ENCODE measurements at places on chromosomes 3 and 15.
A peak's percentile ranks its signal among the peaks of the same experiment; 100 is the strongest.

- DNase-seq: no peak
Measured at GRCh38 chr3:14457999-14458398, 55.6 kb downstream of the SLC6A6 start.

DNA sequence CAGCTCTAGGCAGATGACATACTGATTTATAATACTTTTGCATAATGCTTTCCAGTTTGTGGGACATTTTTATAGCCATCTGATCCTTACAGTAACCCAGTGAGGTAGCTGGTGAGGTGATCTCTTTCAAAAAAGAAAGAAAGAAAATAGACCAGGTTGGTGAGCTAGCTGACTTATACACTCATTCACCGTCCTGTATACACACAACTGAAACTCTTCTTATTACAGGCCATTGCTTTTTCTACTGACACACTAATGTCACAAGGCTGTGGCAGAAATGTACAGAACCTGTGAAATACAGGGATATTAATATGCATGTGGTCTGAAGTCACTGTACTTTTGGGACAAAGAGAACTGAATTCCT is 150.2 kb upstream of the BHLHE40 start:
- no peak for DNase-seq

DNA sequence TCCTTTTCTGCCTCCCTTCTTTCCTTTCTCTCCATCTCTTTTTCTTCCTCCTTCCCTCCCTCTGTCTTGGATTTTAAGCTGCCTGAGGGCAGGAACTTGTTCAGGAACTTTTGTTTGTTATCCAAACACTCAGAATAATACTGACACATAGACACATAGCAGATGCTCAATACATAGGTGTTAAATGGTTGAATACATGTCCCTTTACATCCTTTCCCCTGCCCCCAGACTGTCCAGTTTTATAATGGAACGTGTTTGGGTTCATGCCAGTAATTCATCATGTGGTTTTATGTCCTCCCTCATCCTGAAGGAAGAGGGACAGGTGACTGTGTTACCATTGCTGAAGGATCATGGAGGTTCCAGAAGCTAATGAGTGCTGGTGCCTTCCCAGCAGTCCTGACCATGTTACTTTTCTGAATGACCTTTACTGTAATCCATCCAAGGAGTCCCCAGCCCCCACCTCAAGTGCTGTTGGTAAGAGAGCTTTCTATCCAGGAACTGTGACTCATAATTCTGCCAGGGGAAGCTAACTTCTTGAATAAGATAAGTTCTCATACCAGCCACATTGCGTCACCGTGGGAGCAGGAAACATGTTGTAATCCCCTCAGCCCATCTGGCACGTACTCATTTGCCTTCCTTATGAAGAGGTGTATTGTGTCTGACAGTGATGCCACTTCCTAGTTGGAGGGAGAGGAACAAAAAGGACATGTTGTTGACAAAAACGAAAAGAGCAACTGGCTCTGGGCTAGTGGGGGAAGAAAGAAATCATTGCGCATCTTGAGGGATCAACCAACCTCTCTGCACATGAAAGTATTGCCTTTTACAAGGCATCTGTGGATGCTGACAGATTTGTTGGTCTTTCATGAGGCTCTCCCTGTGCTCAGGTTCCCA is 52.4 kb downstream of the IL1RAP start:
- peak; percentile 100 for DNase-seq

DNA sequence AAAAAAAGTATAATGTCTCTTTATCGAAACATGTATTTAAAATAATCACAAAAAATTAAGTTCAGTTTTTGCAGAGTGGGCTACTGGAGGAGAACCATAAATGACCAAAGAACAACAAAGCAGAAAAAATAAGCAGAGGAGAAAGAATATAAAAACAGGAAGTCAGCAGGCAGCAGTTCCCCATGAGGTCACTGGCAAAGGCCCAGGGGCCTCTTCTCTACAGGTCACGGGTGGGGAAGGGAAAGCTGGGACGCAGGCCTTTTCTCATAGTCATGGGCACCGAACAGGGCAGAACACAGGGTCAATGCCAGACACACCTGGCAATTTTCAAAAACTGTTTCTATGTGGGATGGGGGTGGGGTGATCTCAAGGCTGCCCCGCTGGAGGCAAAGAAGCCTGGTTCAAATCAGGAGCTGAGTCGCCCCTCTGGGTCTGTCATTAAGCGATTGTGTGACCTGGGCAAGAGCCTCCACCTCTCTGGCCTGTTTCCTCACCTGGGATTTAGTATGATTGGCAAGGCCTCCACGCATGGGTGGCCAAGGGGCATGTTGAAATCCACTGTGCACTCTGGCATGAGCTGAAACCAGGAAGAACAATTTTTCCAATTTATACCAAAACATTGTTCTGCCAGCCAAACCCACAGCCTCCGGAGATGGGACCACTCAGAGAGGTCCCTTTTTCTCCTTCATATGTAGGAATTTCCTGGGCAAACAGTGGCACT is 43.8 kb upstream of the UACA start:
- DNase-seq: no peak

- DNase-seq: no peak
Measured at GRCh38 chr3:10280177-10280529, 12.6 kb downstream of the GHRL start.

DNA sequence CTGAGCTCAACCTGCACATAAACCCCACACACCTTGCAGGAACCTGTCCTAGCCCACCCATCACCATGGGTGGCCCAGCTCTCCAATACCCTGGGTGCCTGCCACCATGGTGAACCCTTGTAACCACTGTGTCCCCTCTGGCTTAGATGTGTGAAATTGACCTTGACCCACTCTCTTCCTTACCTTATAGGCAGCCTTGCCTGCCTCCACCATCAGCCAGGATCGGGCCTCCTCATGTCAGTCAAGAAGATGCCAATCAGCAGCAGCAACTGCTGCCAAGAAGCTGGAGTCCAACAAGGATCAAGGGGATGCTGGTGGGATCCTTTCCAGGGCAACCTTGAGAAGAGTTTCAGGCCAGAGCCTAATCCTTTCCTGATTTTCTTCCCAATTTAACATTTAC is 8.8 kb upstream of the CYP11A1 start:
- DNase-seq: no peak

GRCh38 chr15:54941417-54941816 is 255.3 kb downstream of the RSL24D1 start:
- DNase-seq: no peak

DNA sequence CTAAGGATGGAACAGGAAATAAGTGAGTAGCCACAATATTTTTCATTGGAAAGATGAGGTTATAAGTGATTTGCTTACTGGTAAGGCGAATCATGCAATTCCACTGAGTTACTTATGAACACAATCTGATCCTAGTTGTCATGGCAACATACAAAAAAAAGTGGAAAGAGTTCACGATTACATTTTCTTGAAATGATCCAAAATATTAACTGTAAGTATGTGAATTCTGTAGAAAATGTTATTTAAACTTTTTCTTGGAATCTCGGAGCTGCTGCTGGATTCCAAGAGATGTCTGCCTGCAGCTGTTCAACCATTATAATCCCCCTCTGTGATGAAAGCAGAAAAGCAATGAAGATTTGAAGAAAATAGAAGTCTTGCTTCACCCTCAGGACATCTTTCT is 120.5 kb downstream of the KBTBD8 start:
- DNase-seq: no peak

DNA sequence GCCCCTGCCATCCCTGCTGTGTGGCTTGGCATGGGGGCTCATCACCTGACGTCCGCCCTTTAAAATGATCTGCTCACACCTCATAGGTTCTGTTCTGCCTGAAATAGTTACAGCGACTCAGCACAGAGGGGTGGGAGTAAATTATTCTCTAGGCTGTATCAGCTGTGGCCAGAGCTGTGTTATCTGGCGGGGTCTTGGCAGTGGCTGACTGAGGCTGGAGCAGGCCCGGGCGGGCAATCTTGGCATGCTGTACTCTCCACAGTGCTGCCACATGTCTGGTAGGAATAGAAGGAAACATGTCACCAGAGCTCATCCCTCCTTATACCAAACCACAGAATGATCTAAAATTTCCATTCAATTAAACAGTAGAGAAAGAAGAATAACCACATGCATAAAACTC is 499.9 kb upstream of the LMCD1 start:
- no peak for DNase-seq

DNA sequence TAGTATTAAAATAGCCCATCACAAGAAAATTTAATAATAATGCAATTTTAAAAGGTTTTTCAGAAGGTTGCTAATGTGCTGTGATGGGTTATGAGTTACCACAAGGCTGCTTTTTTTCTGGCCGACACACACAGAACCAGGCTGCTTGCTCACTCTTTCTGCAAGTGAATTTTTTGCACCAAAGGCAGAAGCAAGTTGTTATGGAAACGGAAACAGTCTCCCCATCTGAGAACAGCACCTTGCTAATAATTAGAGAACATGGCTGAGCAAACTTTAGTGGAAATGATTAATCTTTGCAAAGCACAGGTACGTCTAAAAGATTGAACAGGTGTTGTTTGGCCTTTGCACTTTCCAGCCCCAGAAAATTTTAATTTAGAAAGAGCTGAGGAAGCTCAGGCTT is 51.0 kb downstream of the CACNA2D3 start:
- no peak for DNase-seq

DNA sequence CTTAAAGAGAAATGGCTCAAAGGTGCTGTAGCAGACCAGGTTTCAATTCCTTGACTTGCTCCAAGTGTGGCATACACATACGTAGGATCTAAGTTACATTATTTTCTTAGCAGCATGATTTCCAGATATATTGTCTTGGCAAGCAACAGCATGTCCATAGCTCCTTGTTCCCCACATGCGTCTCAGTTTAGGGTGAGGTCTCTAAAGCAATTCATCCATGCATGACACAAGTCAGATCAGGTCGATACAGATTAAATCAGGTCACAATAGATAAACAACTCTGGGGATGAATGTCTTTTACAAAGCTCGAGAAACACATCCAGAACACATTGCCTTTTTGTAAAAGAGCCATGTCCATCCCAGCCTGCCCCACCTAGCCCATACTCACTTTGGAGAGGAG is 108.9 kb upstream of the ABHD17C start:
- DNase-seq: no peak

DNA sequence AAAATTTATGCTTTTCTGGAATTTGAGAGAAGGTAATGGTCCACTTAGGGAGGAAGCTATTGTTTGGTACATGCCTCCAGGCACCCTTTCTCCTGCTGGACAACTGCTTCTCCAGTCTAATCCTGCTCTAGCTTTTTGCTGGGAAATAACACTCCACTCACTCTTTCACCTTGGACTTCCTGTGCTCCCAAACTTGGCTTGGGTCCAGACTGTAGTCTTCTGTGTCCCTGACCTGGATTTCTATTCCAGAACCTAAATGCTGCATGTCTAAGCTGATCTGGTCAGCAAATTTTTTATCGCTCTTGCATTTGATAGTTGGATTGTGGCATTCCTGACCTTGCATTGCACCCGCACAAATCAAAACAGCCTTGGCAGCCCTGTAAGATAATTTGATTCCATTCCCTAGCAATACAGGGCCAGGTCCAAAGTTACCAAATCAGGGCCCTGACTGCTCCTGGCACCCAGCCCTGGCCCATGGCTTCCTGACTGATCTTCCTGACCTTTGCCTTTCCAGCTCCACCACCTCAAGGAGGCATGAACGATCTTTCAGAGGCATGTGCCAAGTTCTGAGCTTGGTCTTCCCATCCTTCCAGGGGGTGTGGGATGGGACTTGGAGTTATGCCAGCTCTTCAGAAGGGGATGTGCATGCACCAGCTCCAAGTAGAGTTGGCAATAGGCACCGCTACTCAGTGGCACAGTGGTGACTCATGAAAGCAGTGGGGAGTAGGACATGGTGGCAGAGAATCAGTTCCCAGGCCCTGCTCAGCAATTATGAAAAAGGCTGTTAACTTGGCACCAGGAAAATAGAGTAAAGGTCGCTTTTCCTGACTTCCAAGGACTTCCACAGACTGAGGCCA is 43.9 kb upstream of the GOLGA8J start:
- no peak for DNase-seq

GRCh38 chr3:8755097-8755496 is 14.3 kb downstream of the OXTR start:
- no peak for DNase-seq

- no peak for DNase-seq
Measured at GRCh38 chr3:171377859-171378258, 82.3 kb downstream of the TNIK start.

- DNase-seq: no peak
Measured at GRCh38 chr3:129308636-129309035, 30.0 kb downstream of the HMCES start.

DNA sequence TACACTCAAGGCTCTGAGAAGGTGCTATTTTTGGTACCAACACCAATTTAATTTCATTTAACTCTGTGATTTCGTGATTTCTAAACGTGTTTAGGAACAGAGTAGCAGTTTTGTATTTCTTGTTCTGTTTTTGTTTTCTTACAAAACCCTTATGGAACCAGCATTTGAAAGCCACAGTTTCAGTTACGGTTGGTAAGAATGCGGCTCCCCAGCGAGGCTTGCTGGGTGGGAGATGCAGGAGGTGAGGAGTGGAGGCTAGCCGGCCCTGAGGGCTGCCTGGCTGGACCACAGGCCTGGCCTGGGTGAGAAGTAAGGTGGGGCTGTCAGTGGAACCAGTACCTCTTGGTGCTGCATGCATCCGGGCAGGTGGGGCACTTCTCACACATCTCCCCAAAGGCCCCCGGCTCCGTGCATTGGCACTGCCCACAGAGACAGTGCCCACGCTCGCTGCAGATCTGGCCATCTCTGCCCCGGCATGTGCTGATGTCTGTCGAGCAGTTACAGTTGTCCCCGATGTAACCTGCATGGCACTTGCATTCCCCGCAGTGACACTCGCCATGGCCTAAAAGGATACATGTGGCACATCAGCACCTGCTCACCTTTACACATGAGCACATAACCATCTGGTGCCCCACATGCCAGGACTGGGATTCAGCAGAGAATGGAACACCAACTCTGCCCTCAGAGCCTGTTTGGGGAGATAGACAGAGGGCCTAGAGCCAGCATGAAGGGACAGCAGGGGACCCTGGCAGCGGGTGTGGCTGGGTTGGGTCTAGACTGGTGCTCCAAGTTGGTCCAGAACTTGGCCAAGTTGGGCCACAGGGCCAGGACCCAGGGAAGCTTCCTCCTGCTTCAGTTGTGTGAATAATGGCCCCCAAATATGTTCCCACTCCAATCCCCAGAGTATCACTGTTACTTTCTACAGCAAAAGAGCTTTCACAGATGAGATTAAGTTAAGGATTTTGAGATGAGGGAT is 43.4 kb downstream of the UMPS start:
- DNase-seq: no peak

GRCh38 chr3:129602309-129602708 is 4.2 kb downstream of the PLXND1 start:
- DNase-seq: no peak

- no peak for DNase-seq
Measured at GRCh38 chr3:277873-278272, 81.3 kb downstream of the CHL1 start.

- DNase-seq: no peak
Measured at GRCh38 chr15:89775815-89776214, 317 bp upstream of the MESP2 start.

DNA sequence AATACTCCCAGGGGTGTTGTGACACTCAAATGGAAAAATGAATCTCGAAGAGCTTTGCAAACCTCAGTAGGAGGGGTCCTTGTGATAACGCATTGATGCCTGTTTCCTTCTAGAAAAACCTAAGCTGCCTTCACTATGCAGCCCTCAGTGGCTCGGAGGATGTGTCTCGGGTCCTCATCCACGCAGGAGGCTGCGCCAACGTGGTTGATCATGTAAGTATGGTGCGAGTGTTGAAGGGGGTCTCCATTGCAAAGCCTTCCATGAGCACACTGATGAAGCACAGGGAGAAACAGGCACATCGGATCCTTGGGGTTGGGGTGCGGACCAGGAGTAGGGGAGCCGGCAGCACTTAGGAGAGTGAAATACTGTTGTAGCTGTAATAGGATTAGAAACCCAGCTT is 22.3 kb downstream of the ANKDD1A start:
- DNase-seq: no peak

- no peak for DNase-seq
Measured at GRCh38 chr3:192653862-192654261, 73.5 kb downstream of the FGF12 start.
